NCI-H187 treated with DMSO at 0.1 percent for 48 hours (cell line): ENCODE measurements at places on chromosomes 7 and 10.

- no peak for DNase-seq
Observed at GRCh38 chr10:59577984-59578383, 131.7 kb downstream of the SLC16A9 start.

DNA sequence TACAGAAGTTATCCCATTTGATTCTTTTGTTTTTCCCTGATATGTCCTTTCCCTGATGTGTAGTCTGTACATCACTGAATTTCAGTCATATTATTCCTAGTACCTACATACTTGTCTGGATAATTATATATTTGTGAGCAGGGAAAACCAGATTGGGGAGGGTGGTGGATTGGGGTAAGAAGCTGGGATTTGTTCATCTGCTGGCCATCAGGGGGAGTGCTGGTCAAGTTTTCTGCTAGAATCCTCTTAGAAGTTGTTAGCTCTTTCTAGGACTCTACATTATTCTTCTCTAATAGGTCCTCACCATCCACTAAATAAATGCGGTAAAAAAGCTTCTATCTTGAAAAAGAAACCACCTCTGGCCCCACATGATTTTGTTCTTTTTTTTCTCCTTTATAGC, 232.7 kb upstream of the TAC1 start:
- no peak for DNase-seq

DNA sequence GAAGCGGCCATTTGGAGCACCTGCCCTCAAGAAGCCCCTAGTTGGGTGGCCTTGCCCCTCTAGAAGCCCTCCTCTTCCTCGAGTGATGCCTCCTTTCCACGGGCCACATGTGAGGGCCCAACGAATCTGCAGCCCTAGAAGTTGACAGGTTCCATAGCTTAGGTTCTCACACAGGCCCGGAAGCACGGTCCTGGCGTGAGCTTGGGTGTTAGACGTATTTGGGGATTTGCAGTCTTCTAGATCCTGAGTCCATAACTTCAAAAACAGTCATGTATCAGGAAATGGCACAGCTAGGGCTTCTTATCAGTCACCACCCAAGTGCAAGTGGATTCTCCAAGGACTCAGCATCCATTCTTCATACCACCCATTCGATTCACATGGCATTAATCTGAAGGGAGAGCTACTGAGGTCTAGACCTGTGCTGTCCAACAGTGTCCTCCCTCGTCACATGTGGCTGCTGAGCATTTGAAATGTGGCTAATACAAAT, 477 bp upstream of the FBXW4 start:
- DNase-seq, result no peak

DNA sequence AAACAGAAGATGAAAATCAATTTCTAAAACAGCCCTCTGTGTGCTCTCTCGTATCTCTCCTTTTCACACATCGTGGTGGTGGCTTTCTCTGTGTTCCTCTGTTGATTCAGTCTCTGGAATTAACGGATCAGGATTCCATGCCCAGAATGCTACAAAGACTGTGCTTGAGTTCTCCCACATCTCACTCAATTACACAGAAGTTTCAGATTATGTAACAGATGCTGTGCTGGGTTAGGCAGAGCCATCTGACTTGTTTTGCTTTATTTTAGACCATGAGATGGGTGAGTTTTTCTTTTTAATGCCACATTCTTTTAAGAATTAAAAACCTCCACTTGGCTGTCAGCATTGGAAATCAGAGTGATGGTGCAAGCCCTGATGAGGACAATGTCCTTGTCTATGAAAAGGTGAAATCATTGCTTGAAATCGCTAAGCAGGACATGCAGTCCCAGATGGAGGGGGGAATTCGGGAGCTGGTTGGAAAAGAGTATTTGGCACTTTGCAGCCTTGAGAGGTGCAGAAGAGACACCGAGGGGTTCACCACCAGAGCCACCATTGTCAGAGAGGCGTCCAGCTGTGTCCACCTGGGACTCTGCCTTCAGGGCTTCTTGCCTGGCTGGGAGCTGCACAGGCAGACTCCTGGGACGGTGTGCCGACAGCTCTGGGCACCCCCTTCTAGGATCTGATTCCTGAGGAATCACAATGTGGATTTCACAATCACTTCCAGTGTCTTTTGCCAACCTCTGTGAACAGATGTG, 80.4 kb downstream of the EGFR start:
- DNase-seq, result no peak

DNA sequence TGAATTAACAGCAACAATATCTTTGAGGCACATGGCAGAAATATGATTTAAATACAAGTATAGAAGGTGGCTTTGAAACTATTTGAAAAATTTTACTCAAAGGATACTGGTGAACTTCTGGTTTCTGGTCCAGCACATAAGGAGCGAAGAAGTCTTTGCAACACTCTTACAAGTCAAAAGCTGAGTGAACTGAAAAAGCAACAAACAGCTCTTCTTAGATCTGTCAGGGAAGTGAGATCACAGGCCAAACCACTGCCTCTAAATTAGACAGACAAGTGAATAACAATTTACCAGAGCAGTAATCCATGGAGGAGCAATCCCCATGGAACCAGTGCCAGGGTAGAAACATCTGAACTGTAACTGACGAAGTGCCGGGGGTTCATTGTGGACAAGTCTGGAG, 9.6 kb upstream of the VWC2 start:
- no peak for DNase-seq

DNA sequence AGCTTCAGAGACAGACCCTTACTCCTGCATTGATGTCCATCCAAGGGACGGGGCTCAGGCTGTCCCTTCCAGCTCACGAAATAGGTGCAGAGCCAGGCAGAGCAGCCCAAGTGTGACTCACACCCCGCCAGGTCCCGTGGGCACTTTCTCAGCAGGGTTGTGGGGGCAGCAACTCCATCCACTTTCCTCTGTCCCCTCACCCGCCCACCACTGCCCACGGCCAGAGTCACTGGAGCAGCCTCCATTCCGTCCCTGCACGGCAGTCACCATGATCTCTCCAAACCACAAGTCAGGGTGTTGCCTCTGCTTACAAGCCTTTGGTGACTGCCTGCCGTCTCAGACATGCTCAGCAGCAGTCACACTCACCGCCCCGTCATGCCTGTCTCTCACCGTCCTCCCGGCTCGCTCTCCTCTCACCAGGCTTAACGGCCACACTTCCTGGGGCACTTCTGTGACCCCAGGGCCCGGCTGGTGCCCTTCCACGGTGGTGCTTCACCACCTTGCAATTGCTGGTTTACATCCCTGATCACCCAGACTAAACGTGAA, 39.3 kb downstream of the CALML3 start:
- no peak for DNase-seq
